HL-60 (cell line): ENCODE measurements at places on chromosomes 1 and 21.

- DNase-seq: peak; percentile 78
Observed at GRCh38 chr1:153494976-153495535, 34.6 kb upstream of the S100A7 start.

- DNase-seq: no peak
Observed at GRCh38 chr1:85088408-85088784, 40.1 kb upstream of the MCOLN3 start.

DNA sequence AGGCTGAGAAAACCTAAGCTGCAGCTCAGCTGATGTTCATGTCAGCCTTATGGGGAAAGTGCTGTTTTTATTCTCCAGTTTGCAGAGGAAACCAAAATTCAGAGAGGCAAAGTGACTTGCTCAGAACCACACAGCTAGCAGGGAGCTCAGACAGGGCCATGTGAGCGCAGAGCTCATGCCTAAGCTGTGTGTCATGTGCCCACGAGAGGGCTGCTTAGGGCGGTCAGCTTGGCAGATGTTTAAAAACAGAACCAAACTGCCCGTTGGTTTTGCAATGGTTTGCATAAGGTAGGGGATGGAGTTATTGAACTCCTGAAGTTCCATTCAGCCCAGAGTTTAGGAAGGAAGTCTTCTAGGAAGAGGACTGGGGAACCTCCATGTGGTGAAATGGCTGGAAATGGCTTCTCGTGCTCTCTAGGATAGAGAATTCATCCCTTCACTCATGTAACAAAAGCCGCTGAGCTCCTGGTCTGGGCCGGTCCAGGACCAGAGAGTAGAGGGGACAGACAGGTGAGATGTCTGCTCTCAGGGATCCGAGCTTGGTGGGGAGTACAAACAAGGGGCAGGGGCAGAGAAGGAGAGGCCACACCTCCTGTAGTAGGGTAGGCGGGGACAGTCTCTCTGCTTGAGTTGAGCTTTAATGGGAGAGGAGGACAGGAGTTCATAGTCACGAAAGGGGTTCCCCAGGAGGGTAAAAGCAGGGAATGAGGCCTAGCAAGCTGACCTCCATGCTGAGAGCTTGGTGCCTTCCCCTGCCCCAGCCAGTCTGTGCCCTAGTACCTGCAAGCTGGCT lies 46.9 kb downstream of the ARHGEF10L start:
- DNase-seq: peak; percentile 66

GRCh38 chr1:47183308-47184089 lies 6.3 kb downstream of the PDZK1IP1 start:
- no peak for DNase-seq

- no peak for DNase-seq
Observed at GRCh38 chr1:217539510-217539909, 91.4 kb downstream of the GPATCH2 start.

DNA sequence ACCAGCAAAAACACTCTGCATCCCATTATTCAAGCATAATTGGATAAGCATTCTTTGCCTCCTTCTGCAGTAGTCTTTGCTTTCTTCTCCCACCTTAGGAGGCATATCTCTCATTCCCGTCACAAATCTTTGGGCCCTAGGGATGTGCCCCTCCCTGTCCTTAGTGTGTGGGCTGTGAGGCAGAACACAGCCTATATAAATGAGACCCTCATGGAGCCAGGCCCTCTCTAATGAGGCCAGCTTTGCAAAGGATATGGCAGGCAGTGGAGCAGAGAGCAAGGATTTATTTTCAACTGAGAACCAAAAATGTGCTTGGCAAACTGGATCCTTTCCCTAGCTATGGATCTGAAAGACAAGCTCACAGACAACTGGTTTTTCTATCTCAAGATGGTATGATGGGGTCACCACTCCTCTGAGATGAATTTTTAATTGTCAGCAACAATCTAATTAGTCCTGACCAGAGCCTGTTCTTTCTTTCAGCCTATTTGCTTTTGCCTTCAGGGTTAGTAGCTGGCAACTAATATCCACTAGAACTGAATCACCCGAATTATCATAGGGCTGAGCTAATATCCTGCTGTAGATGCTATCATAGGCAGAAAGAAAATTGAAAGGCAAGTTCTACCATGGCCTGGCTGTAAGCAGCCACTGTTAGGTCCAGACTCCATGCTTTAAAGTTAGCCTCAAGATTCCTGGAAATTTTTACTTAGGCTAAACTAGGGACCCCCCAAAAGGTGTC lies 134.2 kb downstream of the SYT2 start:
- no peak for DNase-seq

DNA sequence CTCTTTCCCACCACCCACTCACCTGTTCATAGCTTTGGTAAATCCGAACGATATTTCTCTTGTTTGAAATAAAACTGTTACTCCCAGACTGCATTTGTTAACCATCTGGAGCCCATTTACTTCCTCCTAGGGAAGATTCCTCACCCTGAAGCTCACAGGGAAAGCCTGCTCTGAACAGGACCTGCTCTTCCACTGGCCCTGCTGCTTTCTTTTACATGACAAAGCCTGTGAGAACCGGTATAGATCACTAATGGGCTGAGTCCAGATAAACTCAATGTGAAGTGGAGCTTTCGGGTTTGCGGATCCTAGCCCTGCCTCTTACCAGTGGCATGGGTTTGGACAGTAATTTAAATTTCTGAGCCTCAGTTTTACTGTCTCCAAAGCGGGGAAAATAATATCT lies 45.2 kb downstream of the FAM163A start:
- no peak for DNase-seq

- no peak for DNase-seq
Observed at GRCh38 chr21:33202464-33203363, 27.0 kb upstream of the IFNAR2 start.

- no peak for DNase-seq
Observed at GRCh38 chr1:160429702-160430535, 29.6 kb downstream of the VANGL2 start.

- DNase-seq: no peak
Observed at GRCh38 chr1:100481303-100481702, 56.6 kb upstream of the GPR88 start.

DNA sequence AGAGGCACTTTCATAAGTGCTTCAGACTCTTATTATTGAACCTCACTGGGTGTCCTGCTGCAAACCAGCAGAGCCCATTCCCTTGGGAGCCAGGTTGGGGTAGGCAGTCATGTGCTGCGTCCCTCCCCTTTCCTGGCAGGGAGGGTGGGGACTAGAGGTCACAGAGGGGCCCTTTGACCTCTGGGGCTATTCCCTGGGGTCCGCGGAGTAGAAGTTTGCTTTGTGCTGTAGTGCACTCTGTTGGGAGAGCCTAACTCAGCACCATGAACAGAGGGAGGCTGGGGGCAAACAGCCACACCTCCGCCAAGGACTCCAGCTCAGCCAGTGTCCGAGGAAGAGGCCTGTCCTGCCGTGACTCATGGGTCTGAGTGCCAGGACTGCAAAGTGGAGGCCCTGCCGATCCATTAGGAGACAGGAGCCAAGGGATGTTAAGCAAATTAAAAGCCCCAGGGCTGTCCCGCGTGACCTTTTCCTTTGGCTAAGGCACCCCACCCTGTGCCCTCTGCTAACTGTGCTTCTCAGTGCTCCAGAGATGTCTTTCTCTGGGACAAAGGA lies 3.0 kb upstream of the IGSF21 start:
- no peak for DNase-seq

DNA sequence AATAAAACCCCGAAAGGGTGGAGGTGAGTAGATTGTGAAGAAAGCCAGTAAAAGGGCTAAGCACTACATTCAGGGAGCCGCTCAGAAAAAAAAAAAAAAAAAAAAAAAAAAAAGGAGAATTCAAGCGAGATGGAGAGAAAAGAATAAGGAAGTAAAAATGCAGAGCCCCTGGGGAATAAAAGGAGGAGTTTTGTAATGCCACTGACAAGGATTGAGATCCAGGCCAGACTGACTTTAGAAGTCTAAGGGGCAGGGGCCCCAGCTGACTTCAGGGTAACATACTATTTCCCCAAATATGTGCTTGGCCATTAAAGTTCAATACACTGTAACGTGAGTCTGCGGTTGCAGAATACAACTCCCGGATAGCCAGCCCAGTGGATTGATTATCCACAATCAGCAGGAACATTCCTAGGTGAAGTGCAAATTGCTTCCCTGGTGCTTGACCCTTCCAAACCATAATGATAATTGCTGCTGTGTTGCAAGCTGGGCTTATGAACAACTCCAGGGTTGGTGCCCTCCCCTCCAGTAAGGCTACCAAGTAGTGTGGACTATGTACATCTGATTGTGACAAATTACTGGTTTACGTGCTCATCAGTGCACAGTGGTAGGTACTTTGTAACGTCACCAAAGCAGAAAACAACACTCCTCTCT lies 30.7 kb upstream of the RRP15 start:
- peak; percentile 58 for DNase-seq

GRCh38 chr21:26810676-26811415 lies 34.4 kb downstream of the ADAMTS1 start:
- no peak for DNase-seq

DNA sequence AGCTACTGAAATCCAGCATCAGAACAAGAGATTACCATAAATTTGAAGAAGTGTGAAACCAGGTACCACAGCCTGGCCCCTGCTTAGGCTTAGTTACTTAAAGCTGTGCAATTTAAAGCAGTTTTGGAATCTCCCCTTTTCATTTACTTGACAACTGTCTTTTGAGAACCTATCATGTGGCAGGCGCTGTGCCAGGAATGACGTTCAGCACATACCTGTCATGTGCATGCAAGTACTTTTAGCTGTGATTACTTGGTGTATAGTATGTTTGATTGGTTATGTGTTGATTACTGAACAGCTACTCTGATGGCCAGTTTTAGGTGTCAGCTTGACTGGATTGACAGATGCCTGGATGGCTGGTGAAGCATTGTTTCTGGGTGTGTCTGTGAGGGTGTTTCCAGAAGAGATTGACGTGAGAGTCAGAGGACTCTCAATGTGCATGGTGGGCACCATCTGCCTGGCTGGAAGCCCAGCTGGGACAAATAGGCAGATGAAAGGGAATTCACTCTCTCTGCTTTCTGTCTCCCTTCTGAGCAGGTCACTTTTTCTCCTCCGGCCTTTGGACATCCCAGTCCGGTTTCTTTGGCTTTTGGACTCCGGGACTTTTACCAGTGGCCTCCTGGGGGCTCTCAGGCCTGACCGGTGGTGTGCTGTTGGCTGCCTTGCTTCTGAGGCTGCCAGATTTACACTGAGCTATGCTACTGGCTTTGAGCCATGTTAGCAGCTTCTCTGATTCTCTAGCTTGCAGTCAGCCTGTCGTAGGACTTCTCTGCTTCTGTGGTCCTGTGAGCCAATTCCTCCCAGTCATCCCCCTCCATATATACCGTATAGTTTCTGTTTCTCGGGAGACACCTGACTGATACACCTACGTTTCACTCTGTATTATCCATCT lies 178.0 kb downstream of the RYR2 start:
- no peak for DNase-seq

DNA sequence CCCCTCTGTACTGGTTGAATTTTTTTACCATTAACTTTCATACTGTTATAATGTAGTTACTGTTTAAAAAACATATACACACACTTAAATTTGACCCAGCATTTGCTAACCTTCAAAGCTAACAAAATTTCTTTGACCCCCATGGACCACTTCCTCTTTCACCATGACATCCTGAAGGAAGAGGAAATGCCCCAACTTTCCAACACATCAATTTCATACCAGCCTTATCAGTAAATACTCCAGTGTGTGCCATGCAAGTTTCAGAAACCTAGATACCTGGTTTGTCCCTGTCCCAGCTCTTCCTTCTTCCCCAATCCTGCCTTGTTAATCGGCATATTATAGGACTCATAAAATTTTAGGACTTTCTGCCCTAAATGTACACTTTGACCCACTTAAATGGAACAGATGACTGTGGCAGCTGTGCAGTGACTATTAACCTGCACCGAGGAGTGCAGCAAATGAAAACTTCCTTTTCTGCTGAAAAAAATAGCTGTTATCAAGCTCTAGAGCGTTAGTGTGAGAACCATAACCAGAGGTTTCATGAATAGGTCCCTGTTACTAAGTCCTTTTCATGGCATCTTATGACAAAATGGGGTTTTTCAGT lies 54.1 kb downstream of the DTL start:
- no peak for DNase-seq

DNA sequence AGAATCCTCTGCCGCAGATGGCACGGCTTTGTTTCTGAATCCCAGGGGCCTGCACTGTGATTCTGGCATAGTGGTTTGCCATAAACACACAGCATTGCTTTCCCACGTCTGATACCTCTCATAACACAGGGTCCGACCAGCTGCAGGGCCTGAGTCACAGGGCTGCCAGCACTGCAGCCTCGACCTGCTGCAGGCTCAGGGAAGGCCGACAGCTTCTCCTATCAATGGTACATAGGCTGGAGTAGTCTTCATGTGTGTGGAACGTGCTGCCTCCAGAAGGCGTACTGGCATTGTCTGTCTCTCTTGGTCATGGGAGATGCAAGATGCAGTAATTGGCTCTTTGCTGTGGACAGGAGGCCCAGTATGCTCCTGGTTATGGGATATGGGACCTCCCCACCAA lies 53.5 kb upstream of the PDE9A start:
- no peak for DNase-seq

DNA sequence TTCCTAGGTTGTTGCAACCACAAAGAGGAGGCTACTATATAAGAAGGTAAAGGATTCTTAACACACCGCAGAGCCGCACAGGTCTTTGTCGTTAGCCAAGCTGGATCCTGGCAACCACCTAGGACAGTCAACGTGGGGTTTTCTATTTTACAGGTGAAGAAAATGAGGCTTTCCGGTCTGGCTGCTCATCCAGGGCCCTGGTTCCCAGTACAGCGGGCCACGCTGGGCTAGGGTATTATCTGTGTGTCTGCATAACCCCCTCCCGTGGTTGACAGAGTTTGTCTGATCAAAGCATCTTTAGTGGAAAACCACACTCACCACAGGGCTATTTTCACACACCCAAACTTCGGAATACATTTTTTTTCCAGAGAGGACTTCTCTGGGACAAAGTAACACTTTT lies 39.0 kb upstream of the PDE9A start:
- DNase-seq: no peak

- no peak for DNase-seq
Observed at GRCh38 chr1:162347281-162347680, 29.4 kb downstream of the SPATA46 start.

- no peak for DNase-seq
Observed at GRCh38 chr1:7103874-7104273, 318.6 kb downstream of the CAMTA1 start.

DNA sequence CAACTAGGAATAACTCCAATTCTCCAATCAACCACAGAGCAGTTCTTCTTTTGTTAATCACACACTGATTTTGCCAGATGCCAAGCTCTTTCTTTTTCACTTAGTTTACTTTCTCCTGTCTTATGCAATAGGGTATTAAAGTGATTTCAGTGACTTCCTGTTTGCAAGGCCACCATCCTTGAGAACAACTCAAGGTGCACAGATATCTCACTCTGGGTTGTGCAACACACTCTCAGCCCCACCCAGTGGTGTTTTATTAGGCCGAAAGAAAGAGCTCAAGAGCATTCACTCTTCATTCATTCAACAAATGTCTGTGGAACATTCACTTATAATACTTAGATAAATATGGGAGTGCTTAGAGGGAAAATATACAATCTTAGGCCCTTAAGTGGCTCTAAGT lies 352.5 kb downstream of the ZNF326 start:
- peak; percentile 12 for DNase-seq
